ENCODE measurements at places on chromosomes 2 and 18.

DNA sequence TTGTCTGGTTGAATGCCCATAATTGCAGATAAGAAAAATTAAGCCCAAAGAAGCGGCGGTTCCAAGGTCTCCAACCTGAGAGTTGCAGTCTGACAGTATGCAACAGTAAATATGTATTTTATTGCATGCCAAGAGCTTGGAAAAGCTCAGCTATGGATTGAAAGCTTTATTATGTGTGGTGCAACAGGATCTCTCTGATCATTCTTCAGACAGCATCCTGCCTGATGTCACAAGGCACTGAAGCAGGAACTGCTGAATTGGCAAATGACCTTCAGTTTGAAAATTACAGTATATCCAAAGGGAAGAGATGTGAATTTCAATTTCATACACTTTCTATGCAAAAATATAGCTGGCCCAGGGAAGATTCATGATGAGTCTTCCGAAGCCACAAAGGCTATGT, 42.5 kb downstream of the DOCK10 start:
- DNase-seq, result no peak

GRCh38 chr2:145503511-145503910, 983.6 kb upstream of the ZEB2 start:
- no peak for DNase-seq

GRCh38 chr2:146852661-146853060, 992.2 kb upstream of the ACVR2A start:
- DNase-seq, result no peak

DNA sequence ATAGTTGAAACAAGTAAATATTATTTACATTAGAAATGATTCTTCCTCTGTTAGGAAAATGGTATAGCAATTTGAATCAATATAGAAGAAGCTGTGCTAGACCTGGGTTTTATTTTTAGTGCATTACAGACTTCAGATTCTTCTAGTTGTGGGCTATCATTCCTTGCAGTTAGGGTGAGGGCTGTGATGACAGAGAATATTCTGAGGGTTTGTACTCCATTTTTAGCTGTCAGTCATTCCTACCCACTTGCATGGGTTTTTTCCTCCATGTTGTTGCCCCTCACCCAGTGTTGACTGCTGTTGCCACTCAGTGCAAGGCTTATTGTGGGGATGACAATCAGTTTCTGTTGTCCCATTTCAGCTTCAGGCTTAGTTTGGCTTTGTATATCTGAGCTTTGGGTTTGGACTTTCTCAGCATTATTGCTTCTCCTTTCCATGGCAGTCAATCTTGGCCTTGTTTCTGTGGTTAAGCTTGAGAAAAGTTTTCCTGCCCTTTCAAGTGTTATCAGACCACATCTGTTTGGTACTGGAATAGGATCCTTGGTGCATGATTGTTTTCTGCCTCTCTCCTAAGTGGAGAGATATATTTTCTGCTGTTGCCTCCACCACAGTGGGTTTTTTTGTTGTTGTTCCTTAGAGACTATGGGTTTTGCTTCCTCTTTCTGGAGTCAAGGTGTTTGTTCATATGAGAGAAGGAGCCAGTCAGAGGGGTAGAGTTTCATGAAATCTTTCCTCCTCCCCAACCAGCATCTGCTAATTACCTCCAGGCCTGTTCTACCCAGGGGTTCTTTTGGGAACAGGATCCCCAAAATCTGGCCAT, 312.7 kb upstream of the CWC22 start:
- DNase-seq, result no peak

DNA sequence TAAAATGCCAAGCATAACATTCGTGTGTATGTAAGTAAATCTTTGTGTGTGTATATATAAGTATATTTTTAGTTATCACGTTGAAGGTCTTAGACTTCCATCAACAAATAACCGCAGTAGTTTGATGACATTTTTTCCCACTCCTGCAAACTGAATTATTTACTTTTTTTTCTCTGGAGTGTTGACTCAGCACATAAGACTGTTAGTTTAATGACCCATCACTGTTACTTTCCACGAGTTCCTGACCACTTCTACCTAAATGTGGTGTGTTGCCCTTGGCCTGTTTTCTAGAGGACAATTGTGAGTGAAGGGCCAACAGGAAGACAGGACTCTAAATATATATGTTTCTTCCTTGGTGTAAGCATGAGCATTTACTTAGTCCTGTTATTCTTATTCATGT, 71.3 kb upstream of the TXNDC2 start:
- DNase-seq, result no peak

Data from activated CD4-positive, alpha-beta T cell treated with anti-CD3 and anti-CD28 coated beads, Interleukin-2, amount 50 U/mL, for 16 hours (primary cell).